Tibial nerve (tissue), 4 donors: ENCODE measurements at places on chromosomes 3 and 15.
A peak's percentile ranks its signal among the peaks of the same experiment; 100 is the strongest.

DNA sequence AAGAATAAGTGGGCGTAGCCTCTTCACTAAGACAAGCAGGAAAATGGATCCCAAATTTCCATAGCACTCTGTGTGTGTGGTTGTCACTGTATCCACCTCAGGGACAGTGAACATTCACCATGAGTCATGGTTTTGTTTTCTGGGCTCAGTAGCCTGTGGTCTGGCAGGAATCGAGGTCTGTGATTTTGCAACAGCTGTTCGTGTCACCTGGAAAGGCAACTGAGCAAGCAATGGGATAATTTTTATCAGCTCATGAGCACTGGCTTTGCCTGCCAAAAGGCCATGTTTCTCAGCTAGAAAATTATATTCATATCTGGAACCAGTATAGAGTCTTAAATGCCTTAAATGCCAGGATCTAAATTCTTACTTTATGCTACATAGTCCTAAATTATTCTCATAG is 60.9 kb downstream of the STRIT1 start:
- peak; percentile 79 for DNase-seq

DNA sequence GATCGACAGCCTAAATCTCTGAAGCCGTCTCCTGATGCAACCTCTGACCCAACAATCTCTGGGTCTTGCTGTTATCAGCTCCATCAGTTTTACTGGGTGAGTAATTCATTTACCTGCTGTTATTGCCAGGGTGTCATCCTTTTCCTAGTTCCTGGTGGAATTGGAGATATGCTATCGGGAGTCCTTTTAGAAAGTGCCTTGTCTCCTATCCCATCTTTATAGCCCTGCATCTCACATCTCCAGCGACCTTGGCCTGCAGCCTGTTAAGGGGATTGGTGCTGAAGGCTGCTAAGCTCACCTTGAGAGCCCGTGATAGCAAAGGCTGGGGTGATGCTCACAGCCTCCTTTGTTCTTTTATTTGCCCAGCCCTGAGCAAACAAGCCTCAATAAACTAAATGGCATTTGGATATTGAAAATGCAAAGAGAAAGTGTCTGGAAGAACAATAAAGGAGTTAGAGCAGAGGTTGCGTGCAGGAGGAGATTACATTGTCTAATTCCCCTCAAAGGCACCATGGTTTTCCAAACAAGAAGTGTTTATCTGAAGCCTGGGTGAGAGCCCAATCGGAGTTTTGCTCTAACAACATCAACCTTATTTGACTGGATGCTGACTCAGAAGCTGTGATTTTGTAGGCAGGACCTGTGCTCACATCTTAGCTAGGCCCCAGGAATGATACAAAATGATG is 101.8 kb downstream of the RPLP1 start:
- no peak for DNase-seq

GRCh38 chr3:158369279-158369678 is 201.7 kb upstream of the MLF1 start:
- DNase-seq, result no peak

- DNase-seq, result no peak
These were observed 256.1 kb downstream of the PLCL2 start for GRCh38 chr3:17140670-17141505.
